ENCODE measurements at places on chromosomes 7 and 10. TPM values are rescaled to one million over a fixed set of nuclear protein-coding genes. Genes with fewer than 3 reads are reported as not detected.

DNA sequence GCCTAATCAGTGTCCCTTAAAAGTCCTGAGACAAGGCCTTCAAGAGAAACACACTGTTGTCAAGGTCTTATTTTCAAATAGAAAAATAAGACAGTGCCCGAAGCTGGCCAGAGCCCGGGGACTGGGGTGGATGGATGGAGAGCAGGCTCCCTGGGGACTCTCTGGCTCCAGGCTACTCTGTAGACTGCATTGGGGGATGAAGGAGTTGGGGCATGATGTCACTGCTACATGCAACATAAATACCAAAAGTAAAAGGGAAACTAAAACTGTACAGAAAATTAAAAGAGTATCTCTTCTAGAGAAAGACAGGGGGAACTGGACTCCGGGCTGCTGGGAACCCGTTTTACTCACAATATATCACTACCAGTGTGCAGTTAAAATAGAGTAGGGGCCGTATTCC, 629.8 kb downstream of the KCNMA1 start:
- DNase-seq: no peak

- no peak for DNase-seq
Observed at GRCh38 chr10:36182179-36182566, 540.1 kb upstream of the FZD8 start.

- peak; percentile 85 for DNase-seq
Observed at GRCh38 chr10:102120991-102121738, 997 bp upstream of the LDB1 start.

DNA sequence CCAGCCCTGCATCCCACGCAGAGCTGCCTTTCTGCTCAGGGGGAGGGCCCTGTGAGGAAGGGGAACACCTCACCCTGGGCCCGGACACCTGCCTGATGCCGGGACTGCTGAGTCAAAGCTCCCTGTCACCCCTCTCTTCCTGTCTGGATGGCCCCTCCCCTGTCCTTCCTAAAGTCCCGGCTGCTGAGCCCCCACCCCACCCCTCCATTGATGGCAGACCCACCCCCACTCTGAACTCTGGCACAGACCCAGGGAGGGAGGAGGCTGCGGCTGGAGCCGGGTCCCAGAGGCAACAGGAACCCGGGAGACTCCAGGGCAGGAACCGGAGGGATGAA, 78.7 kb downstream of the ELFN1 start:
- DNase-seq: no peak

Gene ADRB1
- total RNA-seq: 1.4 TPM

GRCh38 chr10:29730969-29731368, 96.2 kb upstream of the SVIL start:
- DNase-seq: no peak

DNA sequence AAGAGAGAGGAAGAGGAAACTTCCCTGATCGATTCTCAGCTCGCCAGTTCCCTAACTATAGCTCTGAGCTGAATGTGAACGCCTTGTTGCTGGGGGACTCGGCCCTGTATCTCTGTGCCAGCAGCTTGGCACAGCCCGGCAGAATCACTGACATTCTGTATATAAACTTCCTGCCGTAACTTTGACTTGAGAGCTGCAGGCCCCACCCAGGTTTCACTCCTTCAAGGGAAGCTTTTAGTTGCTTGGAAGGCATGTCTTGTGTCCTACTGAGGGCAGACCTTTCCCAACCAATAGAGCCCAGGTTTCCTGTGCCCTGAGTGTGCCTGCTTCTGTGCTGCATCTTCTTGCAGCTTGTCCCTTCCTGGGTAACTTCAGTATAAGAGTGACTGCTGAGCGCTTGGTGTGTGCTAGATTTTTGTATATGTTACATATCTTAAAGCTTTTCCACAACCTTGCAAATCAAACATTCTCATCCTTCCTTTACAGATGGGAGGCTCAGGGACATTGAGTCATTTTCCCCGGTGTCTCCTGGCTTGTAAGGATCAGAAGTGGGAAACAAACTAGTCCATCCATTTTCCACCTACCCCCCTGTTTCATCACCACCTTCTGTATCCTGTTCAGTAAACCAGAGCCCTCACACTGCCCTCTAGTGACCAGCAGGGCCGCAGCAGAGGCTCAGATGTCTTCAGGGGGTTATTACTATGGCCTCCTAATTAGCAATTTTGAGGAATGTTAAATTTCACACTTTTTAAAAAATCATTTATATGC, 225.2 kb upstream of the PRSS58 start:
- DNase-seq: no peak

Gene IQUB
- 1.6 TPM for total RNA-seq

DNA sequence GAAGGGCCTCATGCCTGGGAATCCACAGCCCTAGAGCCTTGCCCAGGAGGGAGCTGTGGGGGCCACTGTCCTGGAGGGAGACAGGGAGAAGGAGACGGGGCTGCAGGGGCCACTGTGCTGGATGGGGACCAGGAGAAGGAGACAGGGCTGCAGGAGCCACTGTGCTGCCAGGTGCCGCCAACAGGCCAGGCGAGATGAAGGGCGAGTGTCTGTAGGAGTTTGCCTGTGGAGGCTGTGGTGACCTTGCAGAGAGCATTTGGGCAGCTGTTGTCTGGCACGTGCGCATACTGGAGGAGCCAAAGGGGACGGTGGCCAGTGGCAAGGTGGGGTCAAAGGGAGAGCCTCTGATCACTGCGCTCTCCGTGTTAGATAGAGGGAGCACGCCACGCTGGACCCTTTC, 79.2 kb downstream of the NKX6-2 start:
- DNase-seq: no peak

Gene VSIR
- total RNA-seq: 65.6 TPM

Gene C10orf67
- total RNA-seq: not detected

Gene PDE1C
- total RNA-seq: 12.2 TPM

- no peak for DNase-seq
Observed at GRCh38 chr7:134186801-134187200, 59.7 kb downstream of the LRGUK start.

- DNase-seq: no peak
Observed at GRCh38 chr7:112101201-112101846, 104.9 kb downstream of the DOCK4 start.

DNA sequence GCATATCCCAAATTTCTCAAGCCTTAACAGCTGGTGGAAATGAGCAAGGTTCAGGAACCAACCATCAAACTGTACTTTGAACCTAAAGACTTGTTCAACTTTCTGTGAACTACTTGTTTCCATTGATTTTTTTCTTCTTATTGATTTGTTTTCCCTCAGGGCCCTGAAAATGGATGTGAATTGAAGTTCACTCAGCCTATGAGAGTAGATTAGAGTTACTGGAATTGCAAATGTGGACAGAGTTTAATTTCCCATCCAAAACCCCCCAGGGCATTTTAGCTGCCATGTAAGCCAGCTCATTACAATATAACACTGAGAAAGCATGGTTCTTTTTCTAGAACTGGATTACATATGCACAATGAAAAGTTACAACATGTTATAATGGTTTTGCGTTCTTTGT, 1105.7 kb downstream of the REEP3 start:
- DNase-seq: no peak

Gene AKR1C4
- total RNA-seq: not detected

Gene ZNF804B
- not detected for total RNA-seq

GRCh38 chr10:43390759-43391158, 18.2 kb downstream of the HNRNPF start:
- no peak for DNase-seq

DNA sequence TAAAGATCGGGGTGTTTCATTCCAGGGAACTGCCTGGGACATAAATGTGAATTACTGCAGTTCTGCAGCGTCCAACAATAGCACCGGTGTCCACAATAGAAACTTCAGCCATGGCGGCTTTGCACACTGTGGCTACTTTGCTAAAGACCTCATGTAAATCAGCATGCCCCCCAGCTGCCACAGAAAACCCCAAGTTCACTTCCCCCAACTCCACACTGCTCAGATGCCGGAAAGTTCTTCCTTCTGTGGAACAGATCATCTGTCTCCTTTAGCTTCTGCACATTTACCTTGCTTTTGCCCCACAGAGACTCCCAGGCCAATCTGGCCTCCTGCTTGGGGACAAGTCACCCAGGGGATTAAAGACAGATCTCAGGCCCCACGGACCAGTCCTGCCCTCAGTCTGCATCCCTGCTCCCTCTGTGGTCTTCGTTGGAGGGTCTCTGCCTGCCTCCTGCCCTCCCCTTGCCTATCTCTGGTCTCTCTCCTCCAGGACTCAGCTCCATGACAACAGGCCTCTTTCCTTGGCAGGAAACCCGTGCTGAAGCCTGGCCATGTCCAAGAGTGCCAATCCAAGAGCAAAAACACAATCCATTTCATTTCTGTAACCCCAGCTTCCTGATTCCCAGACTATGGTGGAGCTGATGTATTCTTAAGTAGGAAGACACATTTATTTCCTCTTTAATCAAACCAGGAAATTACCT, 403.2 kb downstream of the RPS24 start:
- no peak for DNase-seq

- DNase-seq: no peak
Observed at GRCh38 chr7:155190688-155191087, 107.0 kb upstream of the INSIG1 start.

DNA sequence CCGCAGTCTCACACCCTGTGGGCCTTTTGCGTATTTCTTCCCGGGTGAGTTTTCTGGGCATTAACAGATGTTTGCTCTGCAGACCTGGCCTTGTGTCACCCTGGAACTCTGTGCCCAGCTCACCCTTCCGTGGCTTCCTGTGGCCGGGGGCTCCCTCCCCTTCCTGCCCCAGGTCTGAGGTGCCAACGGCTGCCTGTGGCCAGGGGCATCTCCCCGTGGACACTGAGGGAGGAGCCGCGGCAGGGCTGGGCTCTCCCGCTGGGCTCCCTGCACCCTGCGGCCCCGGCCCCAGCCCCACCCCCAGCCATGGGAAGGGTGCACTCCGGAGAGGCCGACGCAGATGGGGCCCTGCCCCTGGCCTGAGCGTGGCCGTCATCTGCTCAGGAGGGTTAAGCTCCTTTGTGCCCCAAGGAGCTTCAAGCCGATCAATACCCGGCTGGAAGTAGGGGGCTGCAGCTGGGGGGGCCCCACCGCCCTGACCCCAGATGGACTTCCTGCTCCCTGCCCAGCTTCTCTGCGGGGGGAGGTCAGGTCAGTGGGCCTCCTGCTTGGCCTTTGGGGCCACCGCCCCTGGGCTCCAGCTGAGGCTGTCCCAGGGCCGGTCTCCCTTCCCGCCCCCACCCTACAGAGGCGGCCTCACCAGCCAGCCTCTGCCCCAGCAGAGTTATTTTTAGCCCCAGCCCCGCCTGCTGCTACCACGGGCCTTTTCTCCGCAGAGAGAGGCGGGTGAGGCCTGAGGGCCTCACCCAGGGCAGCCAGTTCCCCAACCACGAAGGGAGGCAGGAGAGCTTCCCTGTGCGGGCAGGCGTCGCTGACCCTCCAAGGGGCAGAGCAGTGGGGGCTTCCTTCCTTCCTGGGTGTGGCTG, 24.2 kb downstream of the PWWP2B start:
- peak; percentile 88 for DNase-seq

GRCh38 chr7:119935418-119936025, 337.5 kb upstream of the KCND2 start:
- DNase-seq: no peak

Gene TAS2R4
- 4.7 TPM for total RNA-seq

Gene CPVL
- total RNA-seq: 15.6 TPM

DNA sequence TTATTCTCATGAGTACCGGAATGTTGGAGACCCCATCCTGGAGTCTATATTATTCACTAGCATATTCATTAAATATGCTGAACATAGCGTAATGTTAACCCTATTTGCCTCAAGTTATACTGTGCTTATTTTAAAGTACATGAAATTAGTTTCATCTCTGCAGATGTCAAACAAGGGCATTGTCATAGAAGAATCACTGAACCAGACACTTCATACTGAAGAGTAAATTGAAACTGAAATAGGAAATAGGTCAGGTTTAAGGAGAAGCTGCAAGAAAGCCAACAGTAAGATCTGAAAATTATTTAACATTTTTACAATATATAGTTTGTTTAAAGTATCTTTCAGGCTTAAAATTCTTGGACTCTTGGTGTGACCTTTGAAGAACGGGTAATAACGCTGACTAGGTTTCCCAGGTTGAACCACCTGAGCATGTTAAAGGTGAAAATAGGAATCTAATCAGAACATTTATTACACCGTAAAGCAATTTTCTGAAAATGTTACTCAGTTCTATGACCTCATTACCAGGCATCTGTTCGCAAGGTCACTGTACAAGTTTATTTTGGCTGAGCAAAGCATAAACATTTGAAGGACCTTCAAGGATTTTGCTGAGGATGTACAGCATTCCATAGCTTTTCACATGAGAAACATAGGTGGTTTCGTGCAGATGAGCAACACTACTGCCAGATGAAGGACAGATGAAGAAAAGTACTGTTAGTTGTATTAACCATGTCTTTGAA, 82.7 kb downstream of the REEP3 start:
- no peak for DNase-seq

- DNase-seq: no peak
Observed at GRCh38 chr10:3926675-3927525, 141.9 kb upstream of the KLF6 start.

- DNase-seq: no peak
Observed at GRCh38 chr7:31720366-31720765, 33.4 kb downstream of the PPP1R17 start.

Gene TFR2
- 2.2 TPM for total RNA-seq

DNA sequence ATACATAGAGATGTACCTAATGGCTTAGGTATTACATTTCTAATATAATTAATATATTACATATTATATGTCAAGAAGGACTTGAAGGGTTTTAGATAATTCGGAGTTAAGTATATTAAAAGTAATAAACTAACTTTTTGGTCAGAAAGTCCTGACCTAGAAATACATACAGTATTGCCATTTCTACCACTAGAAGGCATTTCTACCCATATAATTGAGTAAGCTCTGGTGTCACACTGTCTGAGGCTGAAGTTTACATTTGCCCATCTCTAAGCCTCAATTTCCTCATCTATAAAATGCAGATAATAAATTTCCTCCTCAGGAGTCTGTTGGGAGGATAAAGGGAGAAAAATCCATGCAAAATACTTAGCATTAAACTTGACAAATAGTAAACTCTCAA, 7.1 kb downstream of the FKBP14 start:
- DNase-seq: no peak

Gene VTI1A
- total RNA-seq: 50.4 TPM

DNA sequence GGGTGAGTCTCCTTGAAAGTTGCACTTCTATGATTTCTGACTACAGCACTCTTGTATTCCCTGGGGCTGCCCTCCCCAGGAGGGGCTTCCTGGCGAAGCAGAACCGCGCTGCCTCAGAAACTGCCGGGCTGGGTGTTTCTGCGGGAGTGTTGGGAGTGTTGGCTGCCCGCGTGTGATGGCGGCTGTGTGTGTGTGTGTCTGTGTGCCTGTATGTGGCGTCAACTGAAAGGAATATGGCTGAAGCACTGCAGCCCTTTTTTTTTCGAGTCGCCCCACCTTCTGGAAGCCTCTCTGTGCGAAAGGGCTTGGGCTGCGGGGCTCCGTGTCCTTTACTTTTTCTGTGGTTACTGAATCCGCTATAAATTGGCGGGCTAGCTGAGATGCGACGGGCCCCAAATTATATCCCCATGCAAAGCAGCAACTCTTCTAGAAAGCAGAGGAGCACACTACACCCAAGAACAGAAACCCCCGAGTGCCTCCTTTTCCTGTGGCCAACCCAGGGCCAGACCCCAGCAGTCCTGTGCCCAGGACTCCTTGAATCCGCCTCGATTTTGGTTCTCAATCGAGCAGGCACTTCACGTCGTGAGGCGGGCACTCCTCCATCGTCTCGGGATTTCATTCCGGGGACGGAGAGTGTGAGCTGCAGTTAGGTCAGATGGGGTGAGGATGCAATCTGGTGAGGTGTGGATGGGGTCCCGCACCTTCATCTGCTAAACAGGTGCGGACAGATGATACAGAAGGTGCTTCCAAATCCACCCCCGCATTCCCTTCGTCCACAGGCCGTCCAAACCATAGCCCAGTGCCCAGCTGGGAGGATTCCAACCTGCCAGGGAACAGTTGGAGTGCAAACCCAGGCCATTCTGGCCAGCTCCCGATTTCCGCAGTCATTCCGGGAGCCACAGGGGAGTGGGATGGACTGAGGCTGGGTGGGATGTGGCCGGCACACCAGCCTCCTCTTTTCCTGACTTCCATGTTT, 22.5 kb upstream of the ZNF273 start:
- peak; percentile 36 for DNase-seq

Measured in ureter (tissue), 1 donor.